D341Med (cell line): ENCODE measurements at places on chromosomes 1 and 21.

DNA sequence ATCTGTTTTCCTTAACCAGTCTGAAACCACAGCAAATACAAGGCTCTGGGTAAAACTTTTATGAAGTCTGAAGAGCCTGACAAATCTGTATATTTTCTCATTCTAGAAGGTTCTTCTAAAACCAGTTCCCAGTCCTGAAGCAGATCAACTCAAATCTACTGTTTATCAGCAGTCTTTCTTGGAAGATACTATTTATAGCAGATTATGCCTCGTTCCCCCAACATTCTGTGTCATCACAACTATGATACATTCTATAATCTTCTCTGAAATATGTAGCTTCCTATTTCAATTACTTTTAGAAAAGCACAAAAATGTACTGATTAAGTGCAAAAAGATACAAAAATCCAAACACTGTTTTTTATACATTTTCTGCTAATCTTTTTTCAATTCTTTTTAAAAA, 67.5 kb downstream of the NIBAN1 start:
- no peak for DNase-seq

GRCh38 chr1:200922406-200922805, 27.7 kb downstream of the INAVA start:
- DNase-seq: peak; percentile 30

GRCh38 chr21:16037421-16037955, 307.7 kb downstream of the USP25 start:
- DNase-seq: no peak

DNA sequence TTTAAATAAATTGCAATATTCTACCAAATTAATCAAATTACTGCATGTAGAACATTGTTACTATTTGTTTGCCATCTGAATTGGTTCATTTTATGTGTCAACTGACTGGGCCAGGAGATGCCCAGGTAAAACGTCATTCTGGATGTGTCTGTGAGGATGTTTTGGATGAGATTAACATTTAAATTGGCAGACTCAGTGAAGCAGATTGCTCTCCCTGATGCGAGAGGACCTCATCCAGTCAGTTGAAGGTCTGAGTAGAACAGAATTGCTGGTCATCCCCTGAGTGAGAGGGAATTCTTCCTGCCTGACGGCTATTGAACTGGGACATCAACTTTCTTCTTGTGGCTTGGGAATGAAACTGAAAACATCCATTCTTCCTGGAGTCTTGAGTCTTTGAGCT, 122.0 kb upstream of the GREM2 start:
- no peak for DNase-seq

DNA sequence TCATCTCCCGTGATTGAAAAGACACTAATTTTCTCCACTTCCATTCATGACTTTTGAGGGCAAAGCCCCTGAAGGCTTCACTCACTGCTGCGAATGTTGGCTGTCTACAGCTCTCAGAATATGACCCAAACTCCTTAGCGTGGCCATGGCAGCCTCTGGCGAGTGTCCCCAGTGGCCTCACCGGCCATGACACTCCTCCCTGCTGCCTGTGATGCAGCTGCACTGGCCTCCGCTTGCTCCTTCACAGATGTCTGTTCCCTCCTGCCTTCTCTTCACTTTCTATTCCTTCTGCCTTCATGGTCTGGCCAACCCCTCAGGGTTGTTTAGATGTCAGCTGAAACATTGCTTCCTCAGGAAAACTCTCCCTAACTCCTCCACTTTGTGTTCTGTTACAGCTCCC, 30.8 kb upstream of the PTPRF start:
- DNase-seq: no peak

DNA sequence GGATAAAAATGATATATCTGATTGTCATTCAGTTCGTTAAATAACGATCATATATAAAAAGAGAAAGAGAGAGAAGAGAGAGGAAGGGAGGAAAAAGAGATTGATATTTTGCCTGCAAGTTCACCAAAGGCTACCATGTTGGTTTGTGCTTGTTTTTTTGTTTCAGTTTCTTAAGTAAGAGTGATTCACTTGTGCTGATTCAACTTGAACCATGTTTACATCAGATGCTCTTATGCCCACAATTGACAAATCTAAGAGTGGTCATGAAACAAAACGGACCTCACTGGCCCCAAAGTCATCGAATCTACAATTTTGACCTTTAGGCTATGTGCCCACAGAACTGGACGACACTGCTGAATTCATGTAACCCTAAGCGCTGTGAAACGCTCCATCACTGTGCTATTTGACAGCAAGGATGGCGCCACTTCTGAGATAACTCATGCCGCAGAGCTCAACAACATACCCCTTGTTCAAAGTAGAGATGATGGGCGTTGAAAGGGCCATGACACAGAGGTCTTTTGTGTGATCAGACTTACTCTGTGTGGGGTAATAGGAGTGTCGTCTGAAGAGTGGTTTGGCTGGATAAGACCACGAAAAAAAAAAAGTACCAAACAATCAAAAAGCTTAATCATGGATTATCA, 481.4 kb downstream of the SETD4 start:
- DNase-seq: no peak

GRCh38 chr1:236394879-236395229, 768 bp downstream of the EDARADD start:
- no peak for DNase-seq

- DNase-seq: no peak
Measured at GRCh38 chr1:247829656-247830055, 5.7 kb upstream of the OR14A16 start.

- DNase-seq: no peak
Measured at GRCh38 chr1:68010543-68010942, 39.9 kb downstream of the DIRAS3 start.

DNA sequence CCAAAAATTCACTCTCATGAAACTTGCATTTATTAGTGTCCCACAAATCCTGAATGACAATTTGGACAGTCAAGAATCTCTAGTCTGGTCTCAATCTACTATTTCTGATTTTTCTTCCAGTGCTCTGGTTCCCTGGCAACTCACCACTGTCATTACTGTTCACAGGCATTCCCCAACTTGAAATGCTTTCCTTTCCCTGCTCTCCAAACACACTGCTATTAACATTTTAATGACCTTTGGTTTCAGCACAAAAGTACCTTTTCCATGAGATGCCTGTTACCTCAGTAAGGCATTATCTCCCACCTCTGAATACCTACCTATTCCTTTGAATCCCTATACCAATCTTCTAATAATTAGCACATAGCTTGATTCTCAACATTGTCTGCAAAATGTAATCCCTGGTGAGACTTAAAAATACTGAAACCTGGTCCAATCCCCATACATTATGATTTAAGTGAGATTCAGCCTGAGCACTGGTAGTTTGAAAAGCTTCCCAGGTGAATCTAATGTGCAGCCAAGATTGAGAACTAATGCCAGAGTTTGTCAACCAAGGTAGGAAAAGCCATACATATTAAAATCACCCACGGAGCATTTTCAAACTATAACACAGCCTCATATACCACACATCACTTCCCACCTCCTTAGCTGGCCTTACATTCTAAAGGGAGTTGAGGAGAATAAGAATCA, 11.7 kb upstream of the ANGPTL3 start:
- DNase-seq: no peak

GRCh38 chr1:185720633-185721272, 13.4 kb upstream of the HMCN1 start:
- DNase-seq: no peak

GRCh38 chr1:24771574-24771973, 26.3 kb downstream of the CLIC4 start:
- DNase-seq: no peak

- DNase-seq: no peak
Measured at GRCh38 chr1:200693327-200693726, 23.6 kb upstream of the DDX59 start.

DNA sequence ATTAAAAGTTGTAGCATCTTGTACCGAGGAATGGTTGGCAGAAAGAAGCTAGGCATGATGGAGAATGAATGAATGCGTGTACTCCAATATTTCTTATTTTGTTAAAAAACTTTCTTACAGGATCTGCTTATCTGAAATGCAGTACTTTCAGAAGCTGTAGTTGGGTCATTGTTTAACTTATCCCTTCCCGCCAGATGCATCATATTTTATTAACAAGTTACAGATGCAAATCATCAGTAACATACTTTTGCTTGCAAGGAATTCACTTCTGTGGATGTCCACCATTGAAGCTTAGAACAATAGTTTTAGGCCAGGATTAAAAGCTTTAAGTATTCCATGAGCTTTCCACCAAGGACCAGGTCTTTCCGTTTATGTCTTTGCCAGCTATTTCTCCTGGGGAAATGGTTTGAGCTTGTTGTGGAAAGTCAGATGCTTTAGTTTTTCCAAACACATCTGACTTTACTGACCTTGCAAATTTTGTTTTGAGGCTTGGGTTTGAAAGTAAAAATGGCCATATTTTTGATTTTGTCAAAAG, 65.4 kb downstream of the PATJ start:
- no peak for DNase-seq

- no peak for DNase-seq
Measured at GRCh38 chr1:33314416-33314815, 6.5 kb downstream of the A3GALT2 start.

GRCh38 chr1:57311006-57311405, 112.9 kb downstream of the DAB1 start:
- DNase-seq: no peak

- peak; percentile 33 for DNase-seq
Measured at GRCh38 chr1:59814901-59815825, at the start of gene HOOK1. TSS of gene HOOK1 (plus strand) at chr1:59814949. CDS start at chr1:59815118, 169 bp downstream.

DNA sequence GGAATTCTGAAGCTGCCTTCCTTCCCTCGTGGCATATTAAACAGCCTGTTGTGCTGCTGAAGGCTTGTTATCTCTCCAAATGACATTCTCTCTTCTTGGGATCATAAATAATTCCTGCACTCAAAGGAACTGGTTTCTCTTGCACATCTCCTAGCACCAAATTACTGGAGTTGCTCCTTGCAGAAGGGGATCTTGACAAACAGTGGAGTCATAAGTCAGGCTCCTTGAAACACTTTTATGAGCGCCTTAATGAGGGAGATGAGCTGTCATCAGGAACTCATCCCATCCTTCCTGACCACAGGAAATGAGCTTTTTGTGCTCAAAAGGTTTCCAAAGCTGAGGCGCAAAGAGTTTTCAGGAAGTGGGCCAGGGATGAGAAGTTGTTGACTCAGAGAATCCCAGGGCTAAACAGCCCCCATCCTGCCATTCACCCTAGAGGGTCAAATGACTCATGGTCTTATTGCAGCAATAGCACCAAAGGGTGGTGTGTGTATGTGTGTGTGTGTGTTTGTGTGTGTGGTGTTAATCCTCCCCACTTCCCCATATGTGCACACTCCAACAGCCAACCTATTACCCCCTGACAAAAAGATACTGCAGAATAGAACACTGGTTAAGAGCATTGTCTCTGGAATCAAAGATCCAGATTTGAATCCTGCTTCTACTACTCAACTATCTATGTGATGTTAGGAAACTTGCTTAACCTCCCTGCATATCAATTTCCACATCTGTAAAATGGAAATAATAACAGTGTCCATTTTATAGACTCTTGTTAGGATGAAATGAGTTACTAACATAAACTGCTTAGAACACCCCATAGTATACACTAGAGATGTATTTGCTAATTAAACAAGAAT, 2.8 kb upstream of the PHC2 start:
- DNase-seq: no peak

- DNase-seq: no peak
Measured at GRCh38 chr1:59422921-59423575, 126.2 kb downstream of the FGGY start.

- DNase-seq: no peak
Measured at GRCh38 chr21:28714777-28715464, 277.8 kb downstream of the LTN1 start.

DNA sequence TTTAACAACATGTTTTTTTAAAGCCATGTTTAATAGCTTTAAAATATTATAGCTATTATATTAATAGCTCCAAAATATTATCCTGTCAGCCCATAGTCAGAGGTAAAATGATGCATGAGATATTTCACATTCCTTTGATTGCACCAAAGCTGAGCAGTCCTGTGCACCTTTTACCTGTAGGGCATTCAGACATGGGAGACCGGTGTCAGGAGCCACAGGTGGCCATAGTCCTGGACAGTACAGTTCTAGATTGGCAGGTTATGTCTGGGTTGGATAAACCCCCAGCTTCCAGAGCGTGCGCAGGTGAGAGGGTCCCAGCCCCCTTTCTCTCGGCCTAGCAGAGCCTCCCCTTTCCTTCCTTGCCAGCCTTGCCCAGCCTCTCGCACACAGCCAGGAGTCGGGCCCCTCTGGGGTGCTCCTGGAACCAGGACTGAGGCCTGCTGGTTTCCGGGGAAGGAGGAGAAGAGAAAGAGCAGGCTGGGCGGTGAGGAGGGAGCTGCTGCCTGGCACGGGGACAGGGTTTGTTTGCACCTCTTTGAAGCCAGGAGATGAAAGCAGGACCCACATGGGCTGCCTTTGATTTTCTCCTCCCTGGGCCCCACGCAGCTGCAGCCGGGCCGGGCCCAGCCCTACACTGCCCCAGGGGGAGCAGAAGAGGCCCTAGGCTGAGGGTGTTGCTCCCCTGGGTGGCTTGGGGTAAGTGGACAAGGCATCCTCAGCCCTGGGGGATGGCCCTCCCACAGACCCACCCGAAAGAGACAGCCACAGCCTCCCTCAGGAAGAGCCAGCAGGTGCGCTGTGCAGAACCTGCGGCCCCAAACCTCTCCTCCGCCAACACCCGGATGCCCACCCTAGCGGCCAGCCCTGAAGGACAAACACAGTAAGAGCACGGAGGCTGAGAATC, 75.2 kb upstream of the TARDBP start:
- DNase-seq: no peak

GRCh38 chr21:25577424-25578055, 29.7 kb downstream of the MRPL39 start:
- no peak for DNase-seq

DNA sequence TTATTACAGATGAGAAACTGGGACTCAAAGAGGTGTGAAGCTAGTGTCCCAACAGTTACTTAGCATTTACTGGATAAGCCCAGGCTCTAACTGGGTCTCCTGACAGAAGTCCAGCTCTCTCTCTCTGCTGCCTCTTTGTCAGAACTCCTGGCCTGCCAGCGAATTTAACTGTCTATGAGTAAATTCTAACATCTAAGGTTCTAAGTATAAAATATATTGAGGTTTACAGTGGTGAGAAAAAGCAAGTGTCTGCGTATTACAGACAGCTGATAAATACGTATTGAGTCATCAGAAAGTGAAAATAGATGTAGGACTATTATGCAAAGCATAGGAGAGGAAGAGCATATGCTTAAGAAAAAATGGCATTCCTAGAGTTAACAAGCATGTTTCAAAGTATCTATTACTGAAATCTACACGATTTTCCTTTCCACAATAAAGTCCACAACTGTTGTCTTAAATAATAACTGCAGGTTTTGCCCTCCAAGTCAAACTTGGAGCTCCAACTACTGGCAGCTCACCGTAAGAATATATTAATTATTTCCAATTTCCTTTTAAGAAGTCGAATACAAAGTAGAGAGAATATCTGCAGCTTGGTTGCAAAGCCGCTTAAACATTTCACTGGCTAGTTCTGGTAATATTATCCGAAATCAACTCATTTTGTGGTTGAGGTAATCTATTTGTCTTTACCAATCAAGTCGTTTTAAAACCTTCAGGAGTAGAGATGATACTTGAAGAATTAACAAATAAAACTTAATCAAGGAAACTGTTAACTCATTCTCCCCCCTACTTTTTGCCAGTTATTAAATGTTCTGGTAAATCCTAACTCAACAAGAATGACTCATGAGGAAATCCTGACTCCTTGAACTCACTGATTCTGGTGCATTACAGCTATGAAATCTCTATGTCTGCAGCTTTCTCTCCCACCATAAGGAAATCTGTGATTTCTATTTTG, 1.4 kb upstream of the RGS2 start:
- no peak for DNase-seq
